Spinal cord (tissue), 10 donors: ENCODE measurements at places on chromosomes 16 and 17. TPM values are rescaled to one million over a fixed set of nuclear protein-coding genes. Genes with fewer than 3 reads are reported as not detected.
A peak's percentile ranks its signal among the peaks of the same experiment; 100 is the strongest.

GRCh38 chr16:27867122-27868110, 196.1 kb downstream of the GSG1L start:
- peak; percentile 12 for DNase-seq

GRCh38 chr16:86459266-86459665, 51.1 kb upstream of the FOXF1 start:
- peak; percentile 64 for DNase-seq

GRCh38 chr16:89370081-89370511, 120.3 kb downstream of the ANKRD11 start:
- DNase-seq: no peak

DNA sequence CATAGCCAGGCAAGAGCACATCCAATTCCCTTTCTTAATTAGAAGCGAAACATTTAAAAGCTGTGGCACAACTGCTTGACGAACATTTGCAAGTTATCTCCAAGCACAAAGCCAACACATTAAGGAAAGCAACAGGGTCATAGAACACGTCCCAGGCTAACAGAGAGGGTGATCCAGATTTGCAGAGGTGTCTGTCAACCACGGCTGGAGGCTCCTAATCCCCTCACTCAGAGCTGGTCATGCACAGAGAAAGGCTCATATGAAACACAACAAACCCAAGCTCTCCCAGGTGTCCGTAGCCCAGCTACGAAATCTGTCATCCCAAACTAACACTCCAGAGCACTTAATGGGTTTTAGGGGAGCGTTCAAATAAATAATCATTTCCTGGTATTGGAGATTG, 276.1 kb downstream of the SLC39A11 start:
- DNase-seq: peak; percentile 21

GRCh38 chr16:70688246-70688742, 2.4 kb upstream of the MTSS2 start:
- peak; percentile 65 for DNase-seq

DNA sequence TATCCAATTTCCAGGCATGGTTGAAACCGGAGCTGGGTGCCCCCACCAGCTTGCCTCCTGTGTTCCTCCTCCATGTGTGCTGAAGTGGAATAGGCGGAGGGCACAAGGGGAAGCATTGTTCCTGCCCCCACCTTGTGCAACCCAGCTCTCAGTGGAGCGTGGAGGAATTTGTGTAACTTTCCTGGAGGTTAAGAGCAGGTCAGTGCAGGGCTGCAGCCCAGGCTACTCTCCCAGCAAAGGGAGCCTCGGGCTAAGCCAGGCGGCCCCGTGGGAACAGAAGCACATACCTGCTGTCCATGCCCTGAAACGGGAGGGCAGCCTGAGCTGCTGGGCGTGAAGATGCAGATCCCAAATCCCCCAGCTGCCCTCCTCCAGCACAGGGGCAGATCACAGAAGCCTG, 158.8 kb upstream of the LHX1 start:
- DNase-seq: no peak

DNA sequence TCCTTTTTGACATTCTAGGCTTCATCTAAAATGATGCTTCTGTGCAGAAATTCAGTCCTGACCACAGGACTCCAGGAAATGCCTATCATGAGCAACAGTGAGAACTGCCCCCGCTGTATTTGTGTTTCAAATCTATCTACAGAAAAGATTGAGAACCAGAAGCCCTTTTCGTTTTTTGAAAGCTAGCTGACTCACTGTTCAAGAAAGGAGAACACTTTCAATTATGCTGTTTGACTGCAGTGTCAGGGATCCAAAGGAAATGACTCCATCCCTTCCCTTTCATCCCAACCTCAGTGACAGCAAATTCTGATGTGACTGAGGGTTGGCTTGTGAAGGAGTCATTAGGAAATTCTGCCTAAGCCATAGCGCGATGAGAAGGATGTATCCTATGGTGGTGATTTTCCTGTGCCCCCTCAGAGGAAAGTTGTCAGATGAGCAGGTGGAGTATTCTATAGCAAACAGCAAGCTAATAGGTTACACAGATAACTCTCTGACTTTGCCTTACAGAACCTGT, 622.3 kb downstream of the TMEM114 start:
- DNase-seq: no peak

DNA sequence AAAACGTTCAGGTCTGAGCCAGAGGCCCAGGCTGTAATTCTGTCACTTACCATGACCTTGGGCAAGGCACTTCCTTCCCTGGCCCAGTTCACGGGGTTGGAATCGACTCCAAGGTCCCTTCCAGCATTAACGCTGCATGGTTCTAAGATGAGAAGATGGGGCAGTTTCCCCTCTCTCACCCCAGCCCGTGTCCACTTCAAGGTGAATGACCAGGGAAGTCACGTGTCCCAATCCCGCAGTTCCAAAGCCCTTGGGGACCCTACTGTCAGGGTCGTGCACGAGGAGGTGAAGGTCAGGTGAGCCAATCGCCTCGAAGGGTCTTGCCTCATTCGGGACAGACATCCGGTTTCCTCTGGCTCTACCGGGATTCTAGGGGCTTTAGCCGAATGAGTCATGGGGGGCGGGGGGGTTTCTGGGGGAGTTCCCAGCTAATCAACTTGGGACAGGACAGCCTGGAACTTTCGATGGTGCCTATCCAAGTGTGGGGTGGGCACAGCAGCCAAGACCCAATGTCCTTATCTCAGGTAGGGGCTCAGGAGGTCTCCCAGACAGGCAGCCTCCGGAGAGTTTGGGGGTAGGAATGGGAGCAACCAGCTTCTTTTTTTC, 762 bp upstream of the CSF3 start:
- DNase-seq: no peak

DNA sequence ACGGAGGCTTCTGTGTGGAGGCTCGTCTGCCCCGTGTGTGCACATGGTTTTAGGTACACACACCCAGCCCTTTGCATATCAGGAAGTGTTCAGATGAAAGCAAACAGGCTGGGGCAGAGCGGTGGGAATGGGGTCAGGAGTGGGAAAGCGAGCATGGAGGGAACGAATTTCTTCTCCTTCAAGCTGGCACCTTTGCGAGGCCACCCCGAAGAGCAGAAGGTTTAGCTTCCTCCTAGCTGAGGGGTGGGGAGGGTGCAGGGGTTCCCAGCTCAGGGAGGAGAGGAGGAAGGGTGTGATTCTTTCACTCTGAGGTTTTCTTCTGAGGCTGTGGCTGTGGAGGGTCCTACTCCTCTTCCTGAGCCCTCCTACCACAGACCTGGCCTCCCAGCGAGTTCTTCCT, 83.6 kb downstream of the ABR start:
- no peak for DNase-seq

DNA sequence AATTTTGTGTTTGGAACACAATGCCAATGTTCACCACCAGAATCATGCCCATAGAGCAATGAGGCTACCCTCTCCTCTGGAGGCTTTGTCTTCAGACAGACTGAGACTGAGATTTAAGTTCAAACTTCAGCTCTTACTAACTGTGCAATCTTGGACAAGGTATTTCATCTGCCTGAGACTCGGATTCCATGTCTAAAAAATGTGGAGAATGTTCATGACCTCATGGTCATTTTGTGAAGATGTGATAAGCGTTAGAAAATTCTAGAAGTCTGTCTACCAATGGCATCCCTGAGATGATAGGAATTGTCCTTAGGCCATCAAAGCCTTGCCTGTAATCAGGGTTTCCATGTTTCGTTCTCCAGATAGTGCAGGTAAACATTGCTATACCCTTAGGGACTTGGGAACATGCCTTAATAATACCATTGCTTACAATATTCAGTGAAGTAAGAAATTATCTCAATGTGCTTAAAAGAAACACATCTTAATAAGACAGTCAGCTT, 388.2 kb upstream of the MAF start:
- DNase-seq: no peak

- DNase-seq: no peak
Measured at GRCh38 chr17:51682115-51682514, 421.8 kb downstream of the UTP18 start.

DNA sequence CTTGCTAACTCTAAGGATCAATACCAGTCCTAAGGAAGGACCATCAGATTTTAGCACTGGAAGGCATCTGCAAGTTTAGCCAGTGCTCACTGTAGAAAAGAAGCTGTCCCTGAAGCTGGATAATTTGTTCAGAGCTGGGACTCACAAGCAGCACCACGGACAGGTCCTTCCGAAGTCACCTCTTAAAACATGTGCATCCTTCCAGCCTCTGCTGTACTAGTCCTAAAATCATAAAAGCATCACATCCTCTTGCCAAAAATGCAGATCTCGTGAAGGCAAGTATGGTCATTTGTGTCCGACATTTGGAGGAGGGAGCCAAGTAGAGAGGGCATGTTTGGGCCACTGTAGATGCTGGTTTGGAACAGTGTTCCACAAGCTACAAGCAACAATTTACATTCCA, 506.9 kb downstream of the RBFOX1 start:
- DNase-seq: peak; percentile 21

- no peak for DNase-seq
Measured at GRCh38 chr16:46807336-46807735, 23.6 kb downstream of the C16orf87 start.

DNA sequence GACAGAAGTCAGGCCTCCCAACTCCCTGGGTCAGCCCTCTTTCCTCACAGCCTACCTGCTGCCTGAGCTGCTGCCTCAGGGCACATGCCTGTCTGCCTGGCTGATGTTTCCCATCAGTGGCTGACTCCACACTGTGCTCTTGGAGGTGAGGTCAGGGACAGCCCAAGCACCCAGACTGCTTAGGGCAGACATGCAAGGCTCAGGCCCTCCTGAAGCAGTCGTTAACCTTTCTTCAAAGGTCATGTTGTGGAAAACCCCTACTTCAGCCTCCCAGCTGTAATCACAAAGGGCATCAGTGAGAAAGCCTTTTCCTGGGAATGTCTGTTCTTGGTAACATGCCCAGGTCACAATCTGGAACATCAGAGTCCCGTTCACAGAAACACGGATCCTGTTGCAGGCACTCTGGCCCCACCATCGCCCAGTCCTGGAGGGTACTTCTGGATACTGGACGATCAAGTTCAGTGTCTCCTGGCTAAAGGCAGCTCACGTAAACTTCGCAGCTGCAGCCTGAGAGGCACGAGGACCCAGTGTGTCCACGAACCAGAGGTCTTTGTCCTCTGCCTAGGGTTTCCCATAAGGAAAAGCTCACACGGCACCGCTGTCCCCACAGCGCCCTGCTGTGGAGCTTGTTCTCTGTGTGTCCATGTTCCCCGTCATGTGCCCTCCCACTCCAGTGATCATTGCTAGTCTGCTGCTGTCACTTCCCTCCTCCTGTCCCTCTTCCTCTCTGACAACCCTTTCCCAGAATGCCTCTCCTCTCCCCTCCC, 54.9 kb downstream of the GNAO1 start:
- DNase-seq: no peak

GRCh38 chr16:31118223-31119155, 1.0 kb downstream of the KAT8 start:
- DNase-seq: no peak

- no peak for DNase-seq
Measured at GRCh38 chr17:56457501-56457900, 136.0 kb upstream of the NOG start.

DNA sequence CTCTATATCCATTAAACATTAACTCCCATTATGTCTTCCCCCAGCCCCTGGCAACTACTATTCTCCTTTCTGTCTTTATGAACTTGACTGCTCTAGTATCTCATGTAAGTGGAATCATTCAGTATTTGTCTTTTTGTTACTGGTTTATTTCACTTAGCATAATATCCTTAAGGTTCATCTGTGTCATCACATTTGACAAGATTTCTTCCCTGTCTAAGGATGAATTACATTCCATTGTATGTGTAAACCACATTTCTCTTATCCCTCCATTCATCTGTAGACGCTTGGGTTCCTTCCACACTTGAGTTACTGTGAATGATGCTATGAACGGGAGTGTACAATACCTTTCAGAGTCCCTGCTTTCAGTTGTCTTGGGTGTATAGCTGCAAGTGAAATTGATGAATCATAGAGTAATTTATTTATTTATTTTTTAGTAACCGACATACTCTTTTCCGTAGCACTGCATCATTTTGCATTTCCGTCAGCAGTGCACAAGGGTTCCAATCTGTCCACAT, 399.7 kb upstream of the RBFOX1 start:
- DNase-seq: no peak

DNA sequence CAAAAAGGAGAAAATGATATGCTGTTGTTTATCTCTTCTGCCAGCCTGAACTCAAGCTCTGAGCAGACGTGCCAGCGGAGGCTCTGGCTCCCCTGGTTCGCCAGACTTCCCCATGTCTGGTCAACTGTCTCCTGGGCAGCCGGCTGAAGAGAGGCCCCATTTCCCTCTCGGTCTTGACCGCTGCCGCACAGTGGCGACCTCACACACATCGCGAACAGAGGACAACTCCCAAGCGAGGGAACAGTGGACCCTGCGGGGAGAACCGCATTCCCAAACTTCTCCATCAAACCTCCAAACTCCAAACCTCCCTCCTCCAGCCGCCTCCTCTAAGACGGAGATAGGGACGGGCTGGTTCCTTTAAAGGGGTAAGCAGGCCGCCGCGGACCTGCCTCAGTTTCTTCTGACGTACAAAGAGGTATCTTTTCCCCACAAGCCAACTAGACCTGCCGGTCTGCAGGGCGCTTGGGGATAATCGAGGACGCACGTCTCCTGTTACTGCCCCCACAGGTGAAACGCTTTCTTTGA, 24.9 kb upstream of the RFFL start:
- DNase-seq: peak; percentile 38

GRCh38 chr17:75102385-75102821, 7.4 kb upstream of the ARMC7 start:
- no peak for DNase-seq

DNA sequence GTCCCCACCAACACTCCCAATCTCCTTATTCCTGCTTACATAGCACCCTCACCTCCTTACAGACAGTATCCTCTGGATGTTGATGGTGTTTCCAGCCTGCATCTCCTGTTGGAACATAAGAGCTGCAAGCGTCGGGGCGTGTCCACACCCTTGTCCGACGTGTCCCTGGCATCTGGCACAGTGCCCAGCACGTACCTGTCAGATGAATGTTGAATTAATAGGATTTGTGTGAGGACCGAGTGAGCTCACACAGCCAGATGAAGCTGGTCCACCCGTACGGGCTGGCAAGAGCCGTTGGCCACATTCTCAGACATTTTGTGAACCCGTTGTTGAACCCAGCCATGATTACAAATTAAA, 12.2 kb upstream of the CBX4 start:
- no peak for DNase-seq

The MMP25 gene
- 1.2 TPM for total RNA-seq

The ITGAX gene
- 2.8 TPM for total RNA-seq

The RASL10B gene
- 8.2 TPM for total RNA-seq

The RHBDL3 gene
- 8.9 TPM for total RNA-seq

The SPATA32 gene
- not detected for total RNA-seq

The CCDC200 gene
- 0.55 TPM for total RNA-seq

The GPR139 gene
- total RNA-seq: 0.72 TPM
